Cerebellum (tissue), 4 donors: ENCODE measurements at places on chromosomes 13 and 19. TPM values are rescaled to one million over a fixed set of nuclear protein-coding genes. Genes with fewer than 3 reads are reported as not detected.

- no peak for DNase-seq
These were observed 1.1 kb downstream of the HSPB6 start for GRCh38 chr19:35755550-35756376.

- no peak for DNase-seq
These were observed 100.6 kb upstream of the FAM216B start for GRCh38 chr13:42680748-42681147.

PSG7 gene
- not detected for total RNA-seq

DNA sequence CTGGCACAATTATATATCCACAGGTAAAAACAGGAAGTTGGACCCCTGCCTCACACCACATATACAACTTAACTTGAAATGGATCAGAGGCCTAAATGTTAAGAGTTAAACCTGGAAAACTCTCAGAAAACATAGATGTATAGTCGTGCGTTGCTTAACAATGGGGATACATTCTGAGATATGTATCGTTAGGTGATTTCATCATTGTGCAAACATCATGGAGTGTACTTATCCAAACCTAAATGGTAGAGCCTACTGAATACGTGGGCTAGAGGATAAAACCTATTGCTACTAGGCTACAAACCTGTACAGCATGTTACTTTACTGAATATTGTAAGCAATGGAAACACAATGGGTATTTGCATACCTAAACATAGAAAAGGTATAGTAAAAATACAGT lies 14.8 kb upstream of the CALM3 start:
- DNase-seq, result no peak

- no peak for DNase-seq
These were observed 75.2 kb upstream of the UBL3 start for GRCh38 chr13:29925457-29926097.

DNA sequence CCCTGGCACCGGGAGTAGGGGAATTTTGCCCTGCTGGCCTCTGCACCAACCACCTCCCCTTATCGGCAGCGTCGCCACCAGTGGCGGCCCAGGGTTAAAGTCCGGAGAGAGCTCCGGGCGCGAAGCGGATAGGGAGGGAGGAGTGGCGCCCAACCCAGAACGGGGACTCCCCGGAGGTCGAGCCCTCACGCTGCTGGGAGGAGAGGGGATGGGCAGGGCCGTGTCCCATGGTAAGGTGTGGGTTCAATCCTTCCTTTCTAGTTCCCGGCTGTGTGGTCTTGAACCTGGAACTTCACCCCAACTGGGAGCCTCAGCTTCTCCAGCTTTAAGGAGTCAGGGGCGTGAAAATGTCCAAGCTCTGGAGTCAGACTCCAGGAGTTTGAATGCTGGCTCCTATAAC lies 23.3 kb upstream of the BCL3 start:
- DNase-seq, result no peak

SPACA4 gene
- not detected for total RNA-seq

GRCh38 chr19:11377237-11377636 lies 2.8 kb downstream of the SWSAP1 start:
- DNase-seq, result no peak

OR10H1 gene
- total RNA-seq, result not detected

GIPC3 gene
- total RNA-seq, result 0.09 TPM

- no peak for DNase-seq
These were observed 88.3 kb downstream of the COL4A1 start for GRCh38 chr13:110218581-110219201.

C19orf73 gene
- 1.5 TPM for total RNA-seq

DNA sequence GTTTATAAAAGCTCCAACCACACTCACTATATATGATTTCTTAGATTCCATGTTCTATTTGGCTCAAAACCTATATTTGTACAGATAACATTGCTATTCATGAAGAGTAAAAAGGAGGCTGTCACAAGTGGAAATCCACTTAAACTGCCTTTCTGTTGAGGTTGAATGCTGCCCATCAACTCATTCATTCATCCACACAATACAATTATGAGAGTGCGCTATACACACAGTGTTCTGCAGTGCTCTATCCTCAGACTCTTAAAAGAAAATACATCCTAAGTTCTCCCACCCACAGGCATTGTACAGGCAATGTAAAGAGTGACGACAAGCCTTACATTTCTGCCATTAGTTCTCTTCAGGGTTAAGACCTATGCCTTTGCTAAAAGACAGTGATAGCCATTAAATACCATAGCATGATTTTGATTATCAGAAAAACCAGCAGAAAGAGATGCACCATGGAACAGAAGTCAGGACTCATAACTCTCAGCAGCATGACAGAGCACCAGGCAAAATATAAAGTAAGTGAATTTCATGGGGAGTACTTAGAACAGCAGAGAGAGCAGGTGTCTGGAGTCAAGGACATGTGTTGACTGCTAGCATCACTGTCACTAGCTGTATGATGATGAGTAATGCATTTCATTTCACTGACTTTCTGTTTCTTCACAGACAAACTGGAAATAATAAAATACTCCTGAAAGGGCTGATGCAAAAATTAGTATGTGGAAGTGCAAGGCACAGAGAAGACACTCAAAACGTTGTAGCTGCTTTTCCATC lies 218.0 kb downstream of the RBM26 start:
- DNase-seq, result no peak

- no peak for DNase-seq
These were observed 7.5 kb upstream of the UBAC2 start for GRCh38 chr13:99193152-99193551.

ANKLE1 gene
- 1.4 TPM for total RNA-seq

GRCh38 chr19:46081928-46082727 lies 41.3 kb upstream of the IGFL4 start:
- no peak for DNase-seq

PIBF1 gene
- total RNA-seq, result 42.0 TPM

DNA sequence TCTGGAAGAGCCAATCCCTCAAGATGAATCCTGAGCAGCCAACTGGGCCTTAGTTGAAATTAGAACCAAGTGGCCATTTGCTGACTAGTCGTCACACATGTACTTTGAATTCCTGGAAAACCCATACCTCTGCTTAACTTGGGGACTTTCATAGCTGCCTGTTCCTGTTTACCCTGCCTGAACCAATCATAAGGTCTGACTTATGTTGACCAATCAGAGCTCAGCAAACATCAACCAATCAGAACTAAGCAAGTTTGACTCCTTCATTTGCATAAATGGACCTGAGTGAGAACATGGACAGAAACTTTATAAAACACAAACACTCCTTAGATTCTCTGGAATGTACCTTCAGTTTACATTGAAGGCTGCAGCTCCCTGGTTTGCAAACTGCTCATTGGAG lies 50.8 kb downstream of the LATS2 start:
- no peak for DNase-seq

GRCh38 chr13:71759651-71760511 lies 107.1 kb downstream of the DACH1 start:
- DNase-seq, result no peak

U2AF1L4 gene
- 8.6 TPM for total RNA-seq

NFILZ gene
- total RNA-seq, result not detected

DNA sequence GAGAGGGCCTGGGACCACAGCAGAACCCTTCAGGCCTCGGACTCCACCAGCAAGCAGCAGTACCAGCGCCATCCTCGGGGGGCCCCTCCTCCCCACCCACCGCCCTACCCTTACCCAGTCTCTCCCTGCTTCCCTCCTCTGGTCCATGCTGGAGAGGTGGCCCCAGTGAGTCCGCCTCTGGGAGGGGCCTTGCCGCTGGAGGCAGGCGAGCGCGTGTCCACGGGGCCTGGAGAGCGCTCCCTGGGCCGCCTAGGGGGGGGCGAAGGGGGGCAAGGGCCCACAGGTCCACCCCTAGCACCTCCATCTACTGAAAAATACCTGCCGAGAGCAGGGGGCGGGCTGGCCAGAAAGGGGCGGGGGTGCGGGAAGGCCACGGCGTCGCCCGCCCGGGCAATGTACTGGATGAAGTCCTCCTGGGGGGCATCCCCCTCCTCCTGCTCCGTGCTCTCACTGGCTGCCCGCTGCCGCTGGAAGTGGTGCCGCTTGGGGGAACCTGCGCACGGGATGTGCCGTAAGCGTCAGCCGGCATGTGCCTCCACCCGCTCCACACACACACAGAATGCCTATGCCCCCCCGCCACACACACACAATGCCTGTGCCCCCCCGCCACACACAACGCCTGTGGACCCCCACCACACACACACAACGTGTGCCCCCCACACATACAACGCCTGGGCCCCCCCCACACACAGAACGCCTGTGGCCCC lies 6.9 kb downstream of the CBARP start:
- DNase-seq, result no peak

CEACAM7 gene
- 0.36 TPM for total RNA-seq

GRCh38 chr13:66410314-66410713 lies 819.8 kb downstream of the PCDH9 start:
- no peak for DNase-seq

GRCh38 chr19:5719274-5719960 lies 529 bp downstream of the LONP1 start:
- DNase-seq, result no peak

TSSK6 gene
- 1.2 TPM for total RNA-seq

GRCh38 chr13:111422348-111422747 lies 101.9 kb downstream of the TEX29 start:
- peak; percentile 24 for DNase-seq

DNA sequence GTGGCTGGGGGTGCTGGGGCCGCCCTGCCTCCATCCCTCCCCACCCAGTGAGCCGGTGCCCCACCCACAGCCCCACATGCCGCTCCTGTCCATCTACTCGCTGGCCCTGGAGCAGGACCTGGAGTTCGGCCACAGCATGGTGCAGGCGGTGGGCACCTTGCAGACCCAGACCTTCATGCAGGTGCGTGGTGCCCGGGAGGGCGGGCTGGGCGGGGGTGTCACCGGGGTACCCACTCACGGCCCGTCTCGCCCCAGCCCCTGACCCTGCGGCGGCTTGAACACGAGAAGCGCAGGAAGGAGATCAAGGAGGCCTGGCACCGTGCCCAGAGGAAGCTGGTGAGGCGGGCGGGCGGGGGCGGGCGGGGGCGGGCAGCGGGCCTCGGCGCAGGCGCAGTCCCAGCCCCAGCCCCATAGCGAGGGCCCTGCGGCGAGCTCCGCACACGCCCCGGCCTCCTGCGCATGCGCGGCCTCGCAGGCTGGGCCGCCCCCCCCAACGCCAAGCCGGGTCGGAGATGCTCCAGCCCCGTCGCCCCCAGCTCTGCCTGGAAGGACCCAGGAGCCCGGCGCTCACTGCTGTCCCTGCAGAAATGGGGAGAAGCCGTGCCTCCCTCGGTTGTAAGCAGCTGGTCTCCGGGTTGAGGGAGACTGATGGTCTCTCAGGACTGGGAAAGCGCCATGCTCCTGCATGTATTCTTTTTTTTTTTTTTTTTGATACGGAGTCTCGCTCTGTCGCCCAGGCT lies 7.7 kb downstream of the ARHGAP45 start:
- peak; percentile 78 for DNase-seq

DNA sequence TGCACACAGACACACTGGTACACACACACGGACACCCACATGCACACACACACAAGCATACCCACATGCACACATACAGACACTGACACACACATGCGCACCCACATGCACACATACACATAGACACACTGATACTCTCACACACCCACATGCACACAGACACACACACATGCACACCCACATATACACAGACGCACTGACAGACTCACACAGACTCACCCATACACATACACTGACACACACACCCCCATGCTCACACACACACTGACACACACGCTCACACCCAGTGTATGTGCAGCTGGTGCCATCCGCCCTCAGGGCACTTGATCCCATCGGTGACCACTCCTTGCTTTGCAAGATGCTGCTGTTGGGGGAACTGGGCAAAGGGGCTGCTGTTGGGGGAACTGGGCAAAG lies 9.7 kb upstream of the RASA3 start:
- DNase-seq, result no peak

C1QTNF9B gene
- not detected for total RNA-seq

EDDM13 gene
- not detected for total RNA-seq

- DNase-seq, result no peak
These were observed 25.6 kb upstream of the ZNF681 start for GRCh38 chr19:23784274-23784673.

GRCh38 chr19:46350029-46350757 lies 3.3 kb downstream of the PPP5C start:
- no peak for DNase-seq

UQCRFS1 gene
- total RNA-seq, result 16.4 TPM

DCT gene
- 1.5 TPM for total RNA-seq

GRCh38 chr13:40970803-40971202 lies 48.3 kb downstream of the ELF1 start:
- DNase-seq, result no peak

DNA sequence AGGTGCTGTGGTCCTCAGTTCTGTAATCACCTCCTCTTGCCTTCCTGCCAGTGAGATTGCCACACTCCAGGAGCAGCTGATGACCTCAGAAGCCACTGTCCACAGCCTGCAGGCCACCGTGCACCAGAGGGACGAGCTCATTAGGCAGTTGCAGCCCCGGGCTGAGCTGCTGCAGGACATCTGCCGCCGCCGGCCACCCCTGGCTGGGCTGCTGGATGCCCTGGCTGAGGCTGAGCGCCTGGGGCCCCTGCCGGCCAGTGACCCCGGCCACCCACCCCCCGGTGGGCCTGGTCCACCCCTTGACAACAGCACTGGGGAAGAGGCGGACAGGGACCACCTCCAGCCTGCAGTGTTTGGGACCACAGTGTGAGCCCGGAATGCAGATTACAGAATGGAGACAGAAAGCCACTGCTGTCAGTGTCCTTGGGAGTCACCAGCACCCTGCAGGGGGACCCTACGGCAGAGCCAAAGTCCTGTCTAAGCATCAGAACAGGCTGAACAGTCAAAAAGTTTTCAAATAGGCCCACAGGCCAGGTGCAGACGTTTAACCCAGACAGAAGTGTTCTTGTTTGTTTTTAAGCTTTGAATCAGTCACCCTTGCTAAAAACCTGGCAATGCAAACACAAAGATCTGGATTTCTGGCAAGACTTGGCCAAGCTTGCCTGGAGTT lies 4.2 kb downstream of the VMAC start:
- DNase-seq, result no peak

DAND5 gene
- 0.18 TPM for total RNA-seq

GRCh38 chr19:29293292-29293691 lies 80.3 kb upstream of the UQCRFS1 start:
- peak; percentile 73 for DNase-seq

DNA sequence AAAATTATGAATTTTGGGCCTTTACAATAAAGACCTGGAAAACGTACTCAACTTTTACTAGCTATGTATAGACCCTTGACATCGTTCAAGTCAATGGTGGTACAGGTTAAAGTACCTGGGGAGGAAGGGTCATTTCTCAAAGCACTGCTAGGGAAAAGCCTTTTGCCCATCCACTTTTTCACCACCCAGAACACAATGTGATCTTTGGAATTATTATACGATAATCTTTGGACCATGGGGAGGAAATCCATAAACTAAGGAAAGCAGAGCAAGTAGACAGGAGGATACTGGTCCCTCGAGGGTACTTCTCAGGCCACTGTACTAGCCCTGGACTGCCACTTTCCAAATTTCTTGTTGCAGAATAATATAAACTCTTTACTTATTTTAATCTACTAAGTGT lies 39.5 kb downstream of the UBL3 start:
- no peak for DNase-seq

GRCh38 chr13:47081246-47081645 lies 184.4 kb upstream of the HTR2A start:
- DNase-seq, result no peak

- no peak for DNase-seq
These were observed 42.6 kb downstream of the KPNA3 start for GRCh38 chr13:49749848-49750247.
